ENCODE measurements at places on chromosomes 5 and 9. TPM values are rescaled to one million over a fixed set of nuclear protein-coding genes. Genes with fewer than 3 reads are reported as not detected.

The AHRR gene
- total RNA-seq, result 27.0 TPM

The LCN9 gene
- not detected for total RNA-seq

The LRRC14B gene
- total RNA-seq, result not detected

The FOXD4L4 gene
- 0.14 TPM for total RNA-seq

The FOXD4L3 gene
- total RNA-seq, result not detected

The PLEKHG4B gene
- not detected for total RNA-seq

The UBAC1 gene
- 26.2 TPM for total RNA-seq

The IFNA2 gene
- total RNA-seq, result not detected

The XRCC4 gene
- 6.6 TPM for total RNA-seq

The QRFP gene
- total RNA-seq, result not detected

The PAEP gene
- not detected for total RNA-seq

The HTR4 gene
- not detected for total RNA-seq

The NOXA1 gene
- 0.57 TPM for total RNA-seq

The IL17B gene
- not detected for total RNA-seq

The ZNF883 gene
- total RNA-seq, result 1.2 TPM

The GPSM1 gene
- total RNA-seq, result 27.4 TPM

The PCDHB15 gene
- 0.46 TPM for total RNA-seq

The OBP2B gene
- not detected for total RNA-seq

Data from smooth muscle cell of bladder (primary cell).